ENCODE measurements at places on chromosomes 5 and 9. TPM values are rescaled to one million over a fixed set of nuclear protein-coding genes. Genes with fewer than 3 reads are reported as not detected.

DNA sequence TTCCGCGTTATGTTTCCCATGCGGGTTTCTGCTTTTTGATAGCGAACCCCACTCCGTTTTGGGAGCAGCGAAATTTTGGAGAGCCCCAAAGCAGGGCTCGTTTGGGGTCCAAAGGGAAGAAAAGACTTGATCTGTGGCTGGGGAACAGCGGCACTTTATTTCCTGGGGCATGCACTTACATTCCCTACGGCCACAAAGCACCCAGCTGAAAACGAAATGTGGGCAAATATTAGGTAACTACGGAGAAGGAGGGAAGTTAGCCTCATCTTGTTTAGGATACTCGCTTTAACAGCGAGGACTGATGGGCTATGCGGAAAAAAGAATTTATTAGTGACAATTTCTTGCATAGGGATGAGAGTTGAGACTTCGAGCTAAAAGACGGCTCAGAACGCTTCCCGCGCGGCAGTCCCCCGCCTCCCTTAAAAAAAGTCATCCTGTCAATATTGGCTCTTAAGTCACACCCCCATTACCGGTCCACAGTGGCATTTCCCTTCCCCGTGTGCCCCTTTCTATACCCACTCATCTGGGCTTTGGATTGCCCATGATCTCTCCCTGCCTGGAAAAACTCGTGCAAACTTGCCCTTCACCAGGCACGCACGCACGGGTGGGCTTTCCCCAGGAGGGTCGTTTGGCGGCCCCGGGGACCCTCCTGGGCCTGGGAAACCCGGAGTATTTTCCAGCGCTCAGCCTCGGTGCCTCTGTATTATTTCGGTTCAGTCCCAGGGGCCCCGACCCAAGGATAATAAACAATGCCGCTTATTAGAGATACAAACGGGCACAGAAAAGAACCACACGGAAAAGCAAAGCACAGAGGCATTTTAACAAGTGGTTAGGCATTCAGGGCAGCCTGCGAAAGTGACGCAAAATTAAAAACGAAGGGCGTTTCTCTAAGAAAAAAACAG is 35.8 kb upstream of the NFIB start:
- peaks cover 10% of the 10 kb centered on the region for H3K4me1 ChIP-seq
- DNase-seq, result no peak
- H3K27me3 ChIP-seq, result peaks cover 86% of the 10 kb centered on the region
- H3K36me3 ChIP-seq, result no peaks in the 10 kb centered on the region

- no peak overlapping the region for H3K27ac ChIP-seq
- DNase-seq, result no peak
- no peaks in the 10 kb centered on the region for H3K27me3 ChIP-seq
- H3K4me1 ChIP-seq, result no peaks in the 10 kb centered on the region
These were observed 208.0 kb upstream of the TRIM32 start for GRCh38 chr9:116479056-116479544.

DNA sequence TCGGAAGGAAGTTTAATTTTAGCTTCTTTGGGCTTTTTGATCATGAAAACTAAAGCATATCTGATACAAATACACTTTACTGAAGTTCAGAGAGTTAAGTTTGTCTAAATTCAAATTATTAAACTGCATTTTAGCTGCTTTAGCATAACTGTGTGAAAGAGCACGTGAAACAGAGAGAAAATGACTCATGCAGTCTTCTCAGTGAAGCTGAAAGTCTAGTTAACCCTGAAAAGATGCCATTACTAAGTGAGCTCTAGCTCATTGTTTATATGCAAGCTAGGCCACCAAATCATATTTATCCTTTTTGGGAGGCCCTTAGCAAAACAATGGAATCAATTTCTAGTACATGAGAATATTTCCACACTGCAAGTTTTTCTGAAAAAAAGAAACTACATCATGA is 27.6 kb downstream of the TPD52L3 start:
- H3K36me3 ChIP-seq, result no peaks in the 10 kb centered on the region
- H3K4me1 ChIP-seq, result peaks cover 10% of the 10 kb centered on the region
- DNase-seq, result no peak
- no peak overlapping the region for H3K4me3 ChIP-seq

DNA sequence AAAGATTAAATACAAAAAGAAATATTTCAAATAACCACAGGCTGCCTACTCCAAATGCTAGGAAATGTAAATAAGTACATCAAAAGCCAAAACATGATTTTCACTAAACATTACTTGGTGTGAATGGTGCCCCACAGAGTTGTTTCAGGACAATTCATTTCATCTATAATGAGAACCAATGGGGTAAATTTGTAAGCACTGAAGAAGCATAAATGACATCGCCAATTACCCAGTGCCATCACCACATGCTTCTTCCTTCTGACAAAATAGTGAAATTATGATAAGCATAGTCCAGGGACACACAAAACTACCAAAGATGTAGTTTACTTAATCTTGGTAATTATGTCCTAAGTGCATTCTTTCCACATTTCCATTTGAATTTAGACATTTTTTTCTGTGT is 510.4 kb upstream of the TYRP1 start:
- no peak overlapping the region for H3K4me3 ChIP-seq
- H3K4me1 ChIP-seq, result no peaks in the 10 kb centered on the region
- no peaks in the 10 kb centered on the region for H3K36me3 ChIP-seq
- H3K27me3 ChIP-seq, result no peaks in the 10 kb centered on the region

GRCh38 chr9:99852617-99853016 is 30.9 kb downstream of the NR4A3 start:
- H3K4me3 ChIP-seq, result no peak overlapping the region
- no peaks in the 10 kb centered on the region for H3K27me3 ChIP-seq
- DNase-seq, result no peak
- H3K36me3 ChIP-seq, result peaks cover 56% of the 10 kb centered on the region
- peaks cover 27% of the 10 kb centered on the region for H3K4me1 ChIP-seq

DNA sequence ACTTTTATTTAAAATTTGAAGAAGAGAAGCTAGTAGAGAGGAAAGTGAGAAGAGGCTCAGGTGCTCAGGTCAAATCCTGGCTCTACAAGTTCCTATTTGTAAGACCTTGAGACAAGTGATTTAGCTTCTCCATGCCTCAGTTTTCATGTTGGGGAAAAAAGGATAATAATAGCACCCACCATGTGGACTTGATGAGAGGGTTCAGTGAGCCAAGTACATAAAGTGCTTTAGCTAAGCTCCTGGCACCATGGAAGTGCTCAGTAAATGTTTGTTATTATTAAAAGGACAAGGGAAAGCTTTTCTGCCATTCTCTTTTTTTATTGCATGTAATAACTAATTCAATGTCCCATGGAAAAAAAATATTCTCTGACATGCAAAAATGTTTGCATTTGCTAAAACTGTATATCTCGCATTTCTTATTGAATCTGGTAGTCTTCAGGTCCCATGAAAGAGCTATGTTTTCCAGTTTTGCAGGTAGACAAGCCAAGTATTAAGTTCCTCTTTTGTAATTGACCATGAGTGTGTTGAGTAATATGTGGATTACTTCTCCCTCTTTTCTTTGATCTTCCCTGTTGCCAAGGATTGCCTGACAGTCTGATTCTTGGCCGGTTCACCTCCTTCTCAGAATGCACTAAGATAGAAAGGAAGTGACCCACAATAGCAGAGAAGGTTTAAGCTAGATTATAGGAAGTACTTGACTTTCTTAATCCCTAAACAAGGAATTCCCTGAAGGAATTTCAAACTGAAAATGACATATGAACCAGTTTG is 45.6 kb upstream of the TRIM32 start:
- peaks cover 8% of the 10 kb centered on the region for H3K36me3 ChIP-seq
- no peak for DNase-seq
- no peak overlapping the region for H3K4me3 ChIP-seq
- H3K4me1 ChIP-seq, result no peaks in the 10 kb centered on the region
- no peak overlapping the region for H3K27ac ChIP-seq

GRCh38 chr5:138686668-138687067 is 66.6 kb upstream of the CTNNA1 start:
- H3K4me3 ChIP-seq, result no peak overlapping the region
- H3K36me3 ChIP-seq, result no peaks in the 10 kb centered on the region
- H3K27ac ChIP-seq, result no peak overlapping the region
- DNase-seq, result no peak
- peaks cover 46% of the 10 kb centered on the region for H3K27me3 ChIP-seq

DNA sequence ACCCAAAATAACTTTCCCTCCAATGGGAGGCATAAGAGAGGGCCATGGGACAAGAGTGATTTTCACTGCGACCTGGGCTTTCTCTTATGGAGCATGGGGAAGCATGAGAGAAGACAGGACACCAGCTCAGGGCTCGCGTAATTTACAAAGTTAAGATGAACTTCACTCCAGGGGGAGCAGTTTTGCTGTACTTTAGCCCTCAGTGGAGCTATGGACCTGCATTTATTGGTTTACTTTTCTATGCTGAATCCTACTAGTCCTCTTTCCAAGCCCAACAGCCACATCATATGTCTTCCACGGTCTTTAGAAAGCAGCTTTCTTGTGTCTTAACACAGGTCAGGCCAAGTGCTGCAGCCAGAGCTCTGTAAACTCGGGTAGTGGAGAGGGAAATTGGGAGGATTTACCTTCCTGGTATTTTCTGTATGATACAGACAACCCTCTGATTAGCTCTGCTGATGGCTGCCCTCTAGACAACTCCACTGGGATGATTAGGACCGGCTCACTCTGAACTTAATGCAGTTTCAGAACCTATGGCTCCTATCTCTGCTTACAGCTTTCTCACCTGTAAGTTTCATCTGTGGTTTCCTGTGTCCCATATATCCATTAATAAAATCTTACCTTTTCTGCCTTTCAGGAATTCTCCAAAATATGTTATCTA is 581.0 kb upstream of the RORB start:
- no peak overlapping the region for H3K4me3 ChIP-seq
- no peaks in the 10 kb centered on the region for H3K4me1 ChIP-seq
- no peak overlapping the region for H3K27ac ChIP-seq
- H3K36me3 ChIP-seq, result no peaks in the 10 kb centered on the region

- no peaks in the 10 kb centered on the region for H3K4me1 ChIP-seq
- DNase-seq, result no peak
- no peak overlapping the region for H3K4me3 ChIP-seq
- no peaks in the 10 kb centered on the region for H3K36me3 ChIP-seq
These were observed 158.5 kb upstream of the CLINT1 start for GRCh38 chr5:158017469-158017868.

DNA sequence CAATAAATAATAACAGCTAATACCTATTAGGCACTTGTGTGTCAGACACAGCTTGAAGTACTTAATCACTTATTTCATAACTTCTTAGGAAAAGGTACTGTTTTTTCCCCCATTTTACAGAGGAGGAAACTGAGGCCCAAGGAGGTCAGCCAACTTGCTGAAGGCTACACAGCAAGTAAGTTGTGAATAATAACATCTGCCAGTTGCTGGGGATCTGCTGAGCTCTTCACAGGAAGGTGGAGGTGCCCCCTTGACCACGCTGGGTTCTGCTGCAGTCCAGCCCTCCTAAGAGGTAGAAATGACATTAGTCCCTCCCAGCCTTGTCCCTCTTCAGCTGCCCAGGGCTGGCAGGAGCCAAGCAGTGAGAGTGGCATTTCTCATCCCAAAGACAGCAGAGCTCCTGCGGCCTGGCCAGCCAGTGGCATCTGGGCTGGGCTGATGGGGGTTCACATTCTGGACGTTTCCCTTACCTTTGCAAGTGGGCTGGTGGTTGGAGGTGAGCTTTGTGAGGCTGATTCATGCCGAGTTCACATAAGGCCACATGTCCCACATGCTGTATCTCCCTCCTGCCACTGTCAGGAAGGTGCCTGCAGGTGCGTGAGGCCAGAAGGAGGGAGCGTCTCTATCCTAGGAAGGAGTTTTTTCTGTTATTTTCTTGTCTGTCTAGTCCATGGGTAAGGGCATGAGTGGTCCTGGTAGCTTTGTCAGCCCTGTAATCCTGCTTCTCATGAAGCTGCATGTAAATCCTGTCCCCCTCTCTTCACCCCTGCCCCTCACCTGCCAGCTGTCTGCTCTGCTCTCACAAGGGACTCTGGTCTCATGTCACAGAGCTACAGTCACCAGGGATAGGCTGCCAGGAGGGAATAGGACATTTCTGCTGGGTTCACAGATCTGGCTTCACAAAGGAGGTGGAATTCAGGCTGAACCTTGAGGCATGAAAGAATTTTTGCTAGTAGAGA is 171.7 kb downstream of the MACROH2A1 start:
- DNase-seq, result no peak
- no peak overlapping the region for H3K4me3 ChIP-seq
- no peaks in the 10 kb centered on the region for H3K27me3 ChIP-seq
- no peak overlapping the region for H3K27ac ChIP-seq
- no peaks in the 10 kb centered on the region for H3K4me1 ChIP-seq
- no peaks in the 10 kb centered on the region for H3K36me3 ChIP-seq

GRCh38 chr9:97445119-97445701 is 33.3 kb downstream of the TDRD7 start:
- H3K27ac ChIP-seq, result no peak overlapping the region
- peaks cover 5% of the 10 kb centered on the region for H3K36me3 ChIP-seq
- H3K27me3 ChIP-seq, result no peaks in the 10 kb centered on the region
- no peaks in the 10 kb centered on the region for H3K4me1 ChIP-seq
- DNase-seq, result no peak

- H3K4me1 ChIP-seq, result no peaks in the 10 kb centered on the region
- H3K27me3 ChIP-seq, result no peaks in the 10 kb centered on the region
- H3K27ac ChIP-seq, result no peak overlapping the region
These were observed 33.4 kb upstream of the AIF1L start for GRCh38 chr9:131062969-131063368.

DNA sequence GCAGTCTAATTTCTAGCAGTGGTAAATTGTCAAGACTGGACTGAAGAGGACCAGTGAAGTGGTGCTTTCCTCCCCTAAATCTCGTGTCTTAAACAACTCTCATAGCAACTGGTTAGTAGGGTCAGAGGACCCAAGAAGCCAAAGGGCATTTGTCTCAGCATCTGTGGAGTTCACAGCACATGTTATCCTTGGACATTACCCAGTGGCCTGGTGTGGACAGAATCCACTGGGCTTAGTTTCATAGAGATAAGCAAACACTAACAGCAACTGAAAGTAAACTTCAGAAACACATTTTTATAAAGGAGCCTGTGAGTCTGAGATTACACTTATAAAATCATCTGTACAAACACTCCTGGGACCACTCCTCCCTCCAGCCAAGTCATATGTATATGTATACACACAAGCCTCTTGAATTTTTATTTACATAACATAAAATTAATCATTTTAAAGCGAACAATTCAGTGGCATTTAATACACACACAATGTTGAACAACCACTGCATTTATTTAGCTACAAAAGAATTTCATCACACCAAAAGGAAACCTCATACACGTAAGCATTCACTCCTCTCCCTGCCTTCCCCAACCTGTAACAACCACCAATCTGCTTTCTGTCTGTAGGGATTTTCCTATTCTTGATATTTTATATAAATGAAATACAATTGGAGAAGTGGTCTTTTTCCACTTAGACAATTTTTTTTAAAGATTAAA is 457.8 kb downstream of the RASEF start:
- DNase-seq, result no peak
- H3K4me1 ChIP-seq, result no peaks in the 10 kb centered on the region
- no peak overlapping the region for H3K4me3 ChIP-seq
- H3K27me3 ChIP-seq, result no peaks in the 10 kb centered on the region

GRCh38 chr5:178640331-178641045 is 13.6 kb upstream of the CLK4 start:
- no peak overlapping the region for H3K27ac ChIP-seq
- H3K36me3 ChIP-seq, result no peaks in the 10 kb centered on the region
- H3K4me3 ChIP-seq, result no peak overlapping the region
- no peaks in the 10 kb centered on the region for H3K4me1 ChIP-seq

GAPT gene
- total RNA-seq, result not detected

PPIC gene
- not detected for total RNA-seq

DNM1 gene
- 0.07 TPM for total RNA-seq

ERP44 gene
- 9.1 TPM for total RNA-seq

SPINK4 gene
- not detected for total RNA-seq

OCLN gene
- 0.62 TPM for total RNA-seq

DOK3 gene
- total RNA-seq, result 0.37 TPM

Data from activated naive CD4-positive, alpha-beta T cell treated with anti-CD3 and anti-CD28 coated beads for 36 hours (primary cell).